ENCODE measurements at places on chromosomes 16 and 17.
A peak's percentile ranks its signal among the peaks of the same experiment; 100 is the strongest.

GRCh38 chr16:83306961-83307593 lies 500.7 kb upstream of the HSBP1 start:
- no peak for DNase-seq

DNA sequence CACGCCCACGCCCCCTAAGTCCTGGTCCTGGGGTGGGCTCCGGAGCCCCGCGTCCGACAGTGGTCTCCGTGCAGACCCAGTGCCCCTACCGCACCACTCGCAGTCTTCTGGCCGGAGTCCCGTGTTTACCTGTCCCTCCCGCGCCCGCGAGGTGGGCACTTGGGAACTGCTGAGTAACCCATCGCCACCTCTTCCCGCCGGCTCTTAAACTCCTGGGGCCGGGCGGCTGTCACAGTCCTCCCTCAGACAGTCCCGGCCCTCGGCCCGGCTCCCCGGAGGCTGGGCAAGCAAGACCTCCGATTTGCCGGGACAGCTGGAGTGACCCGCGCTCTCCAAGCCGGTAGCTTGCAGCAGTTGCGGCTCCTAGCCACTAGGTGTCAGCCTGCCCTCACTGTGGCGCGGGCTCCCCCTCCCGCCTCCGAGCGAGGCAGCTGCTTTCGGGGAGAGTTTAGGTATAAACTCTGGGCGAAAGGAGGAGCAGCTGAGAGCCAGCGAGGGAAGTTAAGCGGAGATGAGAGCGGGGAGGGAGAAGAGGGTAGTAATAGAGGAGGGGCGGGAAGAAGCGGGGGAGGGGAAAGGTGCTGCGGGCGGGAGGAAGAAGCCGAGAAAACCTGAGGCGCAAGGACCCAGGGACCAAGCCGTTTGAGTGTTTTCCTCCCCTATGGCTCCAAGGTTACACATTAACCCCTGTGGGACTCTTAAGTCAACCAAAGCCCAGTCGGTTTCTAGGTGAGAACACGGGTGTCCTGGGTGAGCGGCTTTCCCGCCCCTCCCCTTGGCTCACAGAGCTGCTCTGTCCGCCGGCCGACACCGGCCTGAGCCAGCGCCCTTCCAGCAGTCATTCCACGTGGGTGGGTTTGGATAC lies 826 bp upstream of the TLCD1 start:
- peak; percentile 68 for DNase-seq

- DNase-seq, result no peak
Measured at GRCh38 chr16:69397821-69398521, 12.2 kb upstream of the TERF2 start.

DNA sequence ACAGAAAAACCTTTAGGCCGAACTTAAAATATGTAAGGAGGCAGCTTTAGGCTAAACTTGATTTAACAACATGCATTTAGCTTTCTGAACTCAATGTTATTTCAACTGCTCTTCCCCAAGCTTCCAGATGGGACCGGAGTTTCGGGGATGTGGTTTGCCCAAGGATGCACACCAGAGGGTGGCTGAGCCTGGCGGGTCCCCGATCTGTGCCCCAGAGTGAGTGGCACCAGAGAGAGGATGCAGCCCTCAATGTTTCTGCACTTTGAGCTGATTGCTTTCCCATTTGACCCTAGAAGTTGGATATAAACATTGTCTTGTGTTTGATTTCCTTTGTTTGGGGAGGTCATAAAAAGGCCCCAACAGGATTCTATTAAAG lies 348.0 kb upstream of the TNRC6C start:
- no peak for DNase-seq

DNA sequence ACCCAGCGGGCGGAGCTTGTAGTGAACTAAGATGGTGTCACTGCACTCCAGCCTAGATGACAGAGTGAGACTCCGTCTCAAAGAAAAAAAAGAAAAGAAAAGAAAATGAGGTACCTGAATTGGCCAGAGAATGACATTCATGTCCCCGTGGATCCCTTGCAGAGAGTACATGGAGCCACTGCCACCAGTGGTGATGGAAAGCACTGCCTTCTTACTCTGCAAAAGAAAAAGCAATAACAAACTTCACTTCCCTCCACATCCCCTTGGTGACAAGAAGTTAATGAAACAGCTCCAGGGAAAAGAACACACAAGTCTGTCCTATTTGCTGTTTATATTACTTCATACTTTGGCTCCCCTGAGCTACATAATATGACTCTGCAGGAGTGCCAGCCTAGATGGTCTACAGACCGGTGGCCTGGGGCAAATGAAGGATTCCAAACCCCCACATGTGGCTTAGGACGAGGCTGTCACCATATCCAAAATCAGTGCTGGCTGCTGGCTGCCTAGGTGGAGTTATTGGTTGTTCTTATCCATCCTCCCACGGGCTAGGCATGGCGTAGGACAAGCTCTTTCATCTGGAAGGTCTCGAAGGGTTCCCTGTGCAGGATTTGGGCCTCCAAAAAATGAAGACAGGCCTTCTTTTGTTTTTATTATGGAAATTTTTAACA lies 13.3 kb downstream of the NQO1 start:
- DNase-seq, result no peak

DNA sequence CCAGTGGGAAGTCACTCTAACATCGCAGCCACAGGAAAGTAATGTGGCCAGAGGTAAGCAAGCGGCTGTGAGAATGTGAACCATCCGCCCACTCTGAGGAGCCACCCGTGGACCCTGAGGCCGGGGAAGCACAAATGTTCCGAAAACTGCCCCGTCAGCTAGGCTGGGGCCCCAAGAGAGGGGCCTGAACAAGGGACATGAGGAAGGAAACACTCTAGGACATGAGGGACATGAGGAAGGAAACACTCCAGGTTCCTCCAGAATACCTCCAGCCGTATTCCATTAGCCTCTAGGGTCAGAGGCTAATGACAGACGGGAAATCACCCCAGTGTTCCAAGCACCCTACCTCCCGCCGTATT lies 317 bp downstream of the TEFM start:
- DNase-seq, result no peak

DNA sequence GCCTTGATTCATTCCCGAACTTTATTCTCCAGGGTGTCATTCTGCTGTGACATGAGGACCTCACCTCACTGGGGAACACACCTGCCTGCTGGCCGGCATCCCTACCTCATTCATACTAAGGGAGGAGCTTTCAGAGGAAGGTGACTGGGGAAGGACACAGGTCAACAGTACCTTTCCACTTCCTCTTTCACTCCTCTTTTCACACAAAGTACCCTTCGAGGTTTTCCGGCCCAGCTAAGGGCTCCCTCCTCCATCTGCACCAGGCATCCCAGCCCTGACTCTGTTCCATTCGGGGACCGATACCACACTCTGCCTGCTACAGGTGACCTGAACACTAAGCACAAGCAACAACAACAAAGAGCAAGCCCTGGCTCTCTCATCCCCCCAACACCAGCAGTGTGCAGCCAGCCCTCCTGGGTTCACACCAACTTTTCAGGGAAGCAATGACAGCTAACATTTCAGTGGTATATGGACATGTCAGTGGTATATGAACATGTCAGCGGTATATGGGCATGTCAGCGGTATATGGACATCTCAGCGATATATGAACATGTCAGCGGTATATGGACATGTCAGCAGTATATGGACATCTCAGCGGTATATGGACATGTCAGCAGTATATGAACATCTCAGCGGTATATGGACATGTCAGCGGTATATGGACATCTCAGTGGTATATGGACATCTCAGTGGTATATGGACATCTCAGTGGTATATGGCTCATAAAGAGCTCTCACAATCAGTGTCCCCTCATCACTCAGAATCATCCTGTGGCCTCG lies 16.0 kb downstream of the TRIM25 start:
- no peak for DNase-seq

- DNase-seq, result no peak
Measured at GRCh38 chr17:70863436-70864248, 694.3 kb downstream of the KCNJ2 start.

GRCh38 chr16:75987323-75987722 lies 261.0 kb upstream of the CPHXL start:
- no peak for DNase-seq

GRCh38 chr17:68489919-68490318 lies 22.3 kb upstream of the PRKAR1A start:
- DNase-seq, result no peak

GRCh38 chr17:80643326-80644099 lies 98.9 kb downstream of the RPTOR start:
- DNase-seq, result no peak
